PC-9 (cell line): ENCODE measurements at places on chromosomes 12 and 14.

DNA sequence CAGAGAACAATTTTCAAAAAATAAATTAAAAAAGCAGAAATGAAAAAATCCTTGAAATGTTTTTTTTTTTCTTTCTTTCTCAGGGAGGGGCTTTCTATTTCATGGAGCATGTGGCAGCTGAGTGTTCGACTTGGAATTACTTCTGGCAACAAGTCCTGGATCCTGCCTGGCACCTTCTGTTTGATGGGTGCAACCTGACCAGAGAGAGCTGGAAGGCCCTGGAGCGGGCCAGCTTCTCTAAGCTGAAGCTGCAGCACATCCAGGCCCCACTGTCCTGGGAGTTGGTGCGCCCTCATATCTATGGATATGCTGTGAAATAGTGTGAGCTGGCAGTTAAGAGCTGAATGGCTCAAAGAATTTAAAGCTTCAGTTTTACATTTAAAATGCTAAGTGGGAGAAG, 22.5 kb upstream of the HIGD1C start:
- DNase-seq, result no peak

- no peak for DNase-seq
These were observed at the start of gene LRRC9 for GRCh38 chr14:59919570-59920377. TSS of gene LRRC9 (plus strand) at chr14:59920144.

DNA sequence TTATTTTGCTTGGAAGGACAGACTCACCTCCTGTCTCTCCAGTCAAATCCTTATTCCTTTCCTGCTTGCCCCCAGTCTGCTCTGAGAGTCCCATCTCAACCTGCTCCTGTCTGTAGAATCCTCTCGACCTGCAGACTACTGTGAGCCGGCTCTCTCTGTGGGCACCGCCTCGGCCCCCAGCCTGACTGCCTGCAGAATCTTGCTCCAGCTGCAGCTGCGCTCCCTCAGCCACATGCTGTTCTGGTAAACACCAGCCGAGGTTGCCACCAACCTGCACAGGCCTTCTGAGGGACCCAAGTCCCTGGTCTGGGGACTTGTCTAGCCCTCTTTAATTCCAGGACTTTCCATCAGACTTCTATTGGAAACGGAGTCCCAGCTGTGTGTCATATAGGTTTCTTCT, 44.8 kb upstream of the PRMT8 start:
- no peak for DNase-seq

DNA sequence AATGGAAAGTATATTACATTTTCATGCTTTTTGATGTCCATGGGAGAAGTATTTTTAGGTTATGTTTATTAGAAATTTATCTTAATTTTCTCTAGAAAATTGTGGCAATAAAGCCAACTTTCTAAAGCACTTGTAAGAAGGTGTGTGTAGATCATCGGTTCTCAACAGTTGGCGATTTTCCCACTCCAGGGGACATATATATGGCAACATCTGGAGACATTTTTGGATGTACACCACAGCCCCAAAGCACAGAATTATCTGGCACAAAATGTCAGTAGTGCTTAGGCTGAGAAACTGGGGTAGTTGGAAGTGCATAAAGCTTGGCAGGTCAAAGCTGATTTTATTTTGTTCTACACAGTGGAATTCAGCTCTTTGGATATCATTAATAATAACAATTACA, 86.9 kb downstream of the FLRT2 start:
- no peak for DNase-seq

- DNase-seq, result no peak
These were observed 413 bp upstream of the TUBA1C start for GRCh38 chr12:49264466-49264872.
